ENCODE measurements at places on chromosomes 13 and 19. TPM values are rescaled to one million over a fixed set of nuclear protein-coding genes. Genes with fewer than 3 reads are reported as not detected.
A peak's percentile ranks its signal among the peaks of the same experiment; 100 is the strongest.

DNA sequence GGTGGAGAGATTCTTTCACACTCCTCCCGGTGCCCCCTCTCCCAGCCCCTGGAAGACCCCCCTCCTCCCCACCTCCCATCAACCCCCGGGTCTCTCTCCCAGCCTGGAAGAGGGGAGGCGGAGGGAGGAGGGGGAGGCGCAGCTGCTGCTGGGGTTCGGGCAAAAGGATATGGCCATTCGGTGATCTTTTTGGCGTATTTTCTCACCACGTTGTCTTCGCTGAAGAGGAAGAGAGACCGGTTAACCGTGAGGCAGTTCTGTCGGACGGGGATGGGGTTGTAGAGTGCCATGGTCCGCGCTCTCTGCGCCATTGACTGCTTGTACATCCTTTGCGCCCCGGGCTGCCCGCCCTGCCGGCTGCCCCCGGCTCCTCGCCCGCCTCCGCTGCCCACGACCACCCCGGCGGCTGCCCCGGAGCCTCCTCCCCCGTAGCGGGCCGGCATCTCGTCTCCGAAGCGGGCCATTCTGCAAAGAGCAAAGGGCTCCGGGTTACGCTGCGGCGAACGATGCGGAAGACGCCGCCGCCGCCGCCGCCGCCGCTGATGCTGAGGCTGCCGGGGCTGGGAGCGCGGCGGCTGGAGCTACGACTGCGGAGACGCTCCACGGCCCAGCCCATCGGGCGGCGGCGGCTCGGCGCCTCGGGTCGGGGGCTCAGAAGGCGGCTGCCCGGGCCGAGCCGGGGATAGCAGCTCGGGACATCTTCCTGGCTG lies 363 bp downstream of the CACNA1A start:
- DNase-seq, result no peak

GRCh38 chr13:80814541-80814940 lies 473.6 kb upstream of the SPRY2 start:
- DNase-seq, result no peak

GRCh38 chr13:25800523-25800922 lies 251.3 kb downstream of the SHISA2 start:
- no peak for DNase-seq

- no peak for DNase-seq
These were observed 1.5 kb downstream of the NFIC start for GRCh38 chr19:3367628-3368440.

GRCh38 chr19:38710928-38711725 lies 33.1 kb downstream of the CAPN12 start:
- no peak for DNase-seq

DNA sequence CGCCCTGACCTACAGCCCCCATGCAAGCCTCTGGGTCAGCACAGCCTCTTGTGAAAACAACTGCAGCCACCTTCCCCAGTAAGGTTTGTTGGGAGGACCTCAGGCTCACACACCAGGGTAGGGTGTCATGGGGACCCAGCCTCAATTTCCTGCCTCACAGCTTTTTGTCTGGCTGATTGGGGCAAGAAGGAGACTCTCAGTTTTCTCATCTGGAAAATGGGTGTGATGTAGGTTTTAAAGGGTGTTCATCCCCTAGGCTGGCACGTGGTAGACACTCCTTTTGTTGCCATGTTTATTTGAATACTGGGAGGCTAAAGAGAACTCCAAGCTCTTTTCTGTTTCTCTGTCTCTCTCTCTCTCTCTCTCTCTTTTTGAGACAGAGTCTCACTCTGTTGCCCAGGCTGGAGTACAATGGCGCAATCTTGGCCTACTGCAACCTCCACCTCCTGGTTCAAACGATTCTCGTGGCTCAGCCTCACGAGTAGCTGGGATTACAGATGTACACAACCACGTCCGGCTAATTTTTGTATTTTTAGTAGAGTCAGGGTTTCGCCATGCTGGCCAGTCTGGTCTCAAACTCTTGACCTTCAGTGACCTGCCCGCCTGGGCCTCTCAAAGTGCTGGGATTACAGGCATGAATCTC lies 18.2 kb upstream of the PLAUR start:
- DNase-seq, result no peak

DNA sequence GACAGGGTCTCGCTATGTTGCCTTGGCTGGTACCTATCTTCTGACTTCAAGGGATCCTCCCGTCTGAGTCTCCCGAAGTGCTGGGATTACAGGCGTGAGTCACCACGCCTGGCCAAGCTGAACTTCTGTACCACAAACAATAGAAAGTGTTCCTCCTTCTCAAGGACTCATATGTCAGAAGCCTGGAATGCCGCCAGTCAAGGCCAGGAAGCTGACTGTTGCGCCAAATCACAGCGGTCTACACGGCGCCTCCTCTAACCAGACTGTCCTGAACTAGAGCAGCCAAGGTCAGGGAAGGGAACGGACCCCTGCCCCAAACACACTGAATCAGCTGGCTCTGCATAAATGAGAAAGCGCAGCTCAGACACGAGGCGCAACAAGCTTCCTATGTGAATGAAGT lies 14.6 kb downstream of the RAB20 start:
- peak; percentile 91 for DNase-seq

DNA sequence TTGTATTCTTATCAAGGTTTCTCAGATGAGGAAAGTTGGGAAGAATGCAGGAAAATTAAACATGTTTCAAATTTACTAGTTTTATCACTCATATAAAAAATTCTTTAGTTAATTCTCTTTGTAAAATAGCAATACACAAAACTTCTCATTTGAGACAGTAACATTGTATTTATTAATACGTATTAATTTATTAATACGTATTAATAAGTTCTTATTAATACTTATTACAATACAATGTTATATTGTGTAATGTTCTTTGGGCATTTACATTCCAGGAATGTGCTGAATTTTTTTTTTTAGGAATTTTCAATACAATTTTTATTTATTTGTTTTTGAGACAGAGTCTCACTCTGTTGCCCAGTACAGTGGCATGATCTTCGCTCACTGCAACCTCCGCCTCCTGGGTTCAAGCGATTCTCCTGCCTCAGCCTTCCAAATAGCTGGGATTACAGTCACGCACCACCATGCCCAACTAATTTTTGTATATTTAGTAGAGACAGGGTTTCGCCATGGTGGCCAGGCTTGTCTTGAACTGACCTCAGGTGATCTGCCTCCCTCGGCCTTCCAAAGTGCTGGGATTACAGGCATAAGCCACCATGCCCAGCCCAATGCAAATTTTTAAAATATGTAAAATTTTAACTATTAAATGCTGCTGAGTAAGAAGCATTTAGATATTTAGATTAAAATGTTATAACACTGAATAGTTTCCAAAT lies 31.6 kb downstream of the MBNL2 start:
- DNase-seq, result no peak

- DNase-seq, result no peak
These were observed 11.4 kb downstream of the FCHO1 start for GRCh38 chr19:17762505-17763229.

- no peak for DNase-seq
These were observed 2.4 kb downstream of the IRS2 start for GRCh38 chr13:109783815-109784589.

DNA sequence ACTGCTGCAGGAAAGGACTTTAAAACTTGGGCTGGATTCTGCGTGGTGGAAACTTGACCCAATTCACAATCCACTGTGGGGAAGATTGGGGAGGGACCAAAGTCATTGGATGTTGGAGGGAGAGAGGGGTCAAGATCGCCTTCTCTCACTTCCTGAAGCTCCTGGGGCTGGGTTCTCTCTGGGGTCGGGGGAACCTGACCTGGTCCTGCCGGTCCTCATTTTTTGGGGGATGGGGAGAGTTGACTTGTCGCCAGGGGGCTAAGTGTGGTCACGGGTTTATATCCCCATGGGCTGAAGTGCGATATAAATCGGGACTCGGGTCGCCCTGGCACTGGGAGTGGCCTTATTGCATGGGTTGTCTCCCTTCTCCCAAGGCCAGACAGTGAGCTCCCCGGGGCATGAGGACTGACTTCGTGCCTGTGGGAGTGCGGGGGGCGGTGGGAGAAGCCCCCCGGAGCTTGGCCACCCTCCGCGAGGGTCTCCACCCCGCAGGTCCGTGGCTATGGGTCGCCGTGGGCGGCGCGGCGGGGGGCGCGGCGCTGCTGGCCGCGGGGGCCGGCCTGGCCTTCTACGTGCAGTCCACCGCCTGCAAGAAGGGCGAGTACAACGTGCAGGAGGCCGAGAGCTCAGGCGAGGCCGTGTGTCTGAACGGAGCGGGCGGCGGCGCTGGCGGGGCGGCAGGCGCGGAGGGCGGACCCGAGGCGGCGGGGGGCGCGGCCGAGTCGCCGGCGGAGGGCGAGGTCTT lies 6.3 kb downstream of the ICAM5 start:
- no peak for DNase-seq

GRCh38 chr13:90999401-90999800 lies 348.1 kb upstream of the MIR17HG start:
- DNase-seq, result no peak

DNA sequence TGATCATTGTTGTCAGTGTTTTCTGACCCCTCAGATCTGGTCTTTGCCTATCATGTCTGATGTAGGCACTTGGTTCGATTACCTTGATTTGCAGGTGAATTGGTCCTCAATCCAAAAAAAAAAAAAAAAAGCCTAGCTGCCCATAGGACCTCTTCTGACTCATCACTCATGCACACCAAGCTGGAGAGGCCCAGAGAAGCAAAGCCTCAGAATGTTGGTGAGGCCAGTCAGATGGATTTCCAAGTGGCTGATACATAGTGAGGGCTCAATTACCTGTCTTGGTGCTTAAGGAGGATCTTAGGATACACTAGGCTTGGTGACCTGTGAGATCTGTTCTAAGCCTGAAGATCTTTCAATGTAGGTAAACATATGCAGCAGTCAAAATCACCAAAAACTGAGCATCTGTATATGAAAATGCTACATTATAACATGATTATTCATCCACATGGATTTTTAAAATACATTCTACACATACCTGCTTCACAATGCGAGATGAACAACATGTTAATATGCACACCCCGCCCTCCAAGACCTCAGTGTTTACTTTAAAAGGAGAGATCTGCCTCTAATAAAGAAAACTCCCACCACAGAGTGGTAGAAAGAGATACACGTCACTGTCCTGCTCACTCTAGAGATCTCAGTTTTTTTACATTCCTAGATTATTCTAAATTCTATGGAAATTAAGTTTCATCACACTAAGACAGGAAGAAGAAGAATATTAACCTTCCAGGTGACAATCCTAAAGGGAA lies 79.9 kb upstream of the RAP2A start:
- no peak for DNase-seq

GRCh38 chr19:1874554-1875185 lies 10.6 kb downstream of the ABHD17A start:
- no peak for DNase-seq

GRCh38 chr19:15260939-15261338 lies 28.7 kb upstream of the EPHX3 start:
- no peak for DNase-seq

GRCh38 chr19:8618751-8619150 lies 8.2 kb upstream of the ADAMTS10 start:
- DNase-seq, result no peak

GRCh38 chr13:77079902-77080413 lies 53.0 kb upstream of the FBXL3 start:
- no peak for DNase-seq

GRCh38 chr13:37129866-37130265 lies 24.4 kb upstream of the CSNK1A1L start:
- DNase-seq, result no peak

DNA sequence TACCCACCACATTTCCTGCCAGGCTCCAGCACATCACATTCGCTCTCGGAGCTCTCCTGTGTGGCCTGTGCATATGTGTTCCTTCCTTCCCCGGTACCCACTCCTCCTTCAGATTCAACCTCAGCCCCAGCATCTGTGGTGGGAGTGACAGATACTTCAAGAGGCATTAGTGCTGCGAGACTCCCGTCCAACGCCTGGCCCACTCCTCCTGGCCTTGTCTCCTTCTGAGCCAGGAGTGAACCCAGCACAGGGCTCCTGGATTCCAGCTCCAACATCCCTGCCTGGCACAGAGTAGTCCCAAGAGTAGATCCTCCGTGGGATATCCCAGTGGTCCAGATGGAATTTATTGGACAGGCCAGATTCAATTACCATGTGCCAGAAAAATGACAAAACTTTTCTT lies 55.9 kb downstream of the SACS start:
- DNase-seq, result no peak

- no peak for DNase-seq
These were observed 102.2 kb upstream of the EDNRB start for GRCh38 chr13:78020861-78021260.

- DNase-seq, result no peak
These were observed 20.3 kb downstream of the LYL1 start for GRCh38 chr19:13082192-13083007.

DNA sequence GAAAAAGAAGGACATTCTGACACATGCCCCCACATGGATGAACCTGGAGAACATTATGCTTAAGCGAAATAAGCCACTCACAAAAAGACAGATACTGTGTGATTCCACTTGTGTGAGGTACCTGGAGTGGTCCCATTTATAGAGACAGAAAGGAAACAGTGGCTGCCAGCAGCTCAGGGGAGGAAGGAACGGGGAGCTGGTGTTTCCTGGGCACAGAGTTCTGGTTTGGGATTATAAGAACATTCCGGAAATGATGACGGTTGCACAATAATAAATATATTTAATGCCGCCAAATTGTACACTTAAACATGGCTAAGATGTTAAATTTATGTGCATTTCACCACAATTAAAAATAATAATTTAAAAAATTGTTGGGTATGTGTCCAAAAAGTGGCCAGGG lies 33.0 kb downstream of the SERP2 start:
- no peak for DNase-seq

- no peak for DNase-seq
These were observed 5.2 kb upstream of the GRAMD1A start for GRCh38 chr19:34994643-34995541.

DNA sequence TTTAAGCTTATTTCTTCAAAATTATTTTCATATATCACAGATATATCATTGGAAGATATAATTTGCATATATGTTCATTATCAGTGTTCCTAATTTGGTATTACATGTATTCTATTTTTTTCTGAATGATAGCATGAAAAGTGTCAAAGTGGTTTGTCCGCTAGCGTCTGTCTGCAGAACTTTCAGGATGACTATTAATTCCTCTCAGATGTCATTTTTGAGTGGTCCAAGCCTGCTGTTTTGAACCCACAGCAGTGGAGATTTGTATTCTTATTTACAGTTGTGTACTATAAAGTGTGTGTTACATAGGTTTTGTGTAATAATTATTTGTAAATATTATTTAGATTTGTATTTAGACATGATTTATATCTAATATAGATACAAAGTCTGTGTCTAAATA lies 8.5 kb downstream of the UTP14C start:
- DNase-seq, result no peak

OBI1 gene
- total RNA-seq, result 9.7 TPM

ZNRF4 gene
- not detected for total RNA-seq

APOC1 gene
- 7.3 TPM for total RNA-seq

LYPD5 gene
- 1.3 TPM for total RNA-seq

ZNF418 gene
- 16.5 TPM for total RNA-seq

HAUS5 gene
- 5.9 TPM for total RNA-seq

ELSPBP1 gene
- not detected for total RNA-seq

DCT gene
- total RNA-seq, result 0.22 TPM

ZNF440 gene
- 5.4 TPM for total RNA-seq

TNFAIP8L1 gene
- 3.6 TPM for total RNA-seq

OR7A10 gene
- not detected for total RNA-seq
